ENCODE measurements at places on chromosomes 6 and 20.
A peak's percentile ranks its signal among the peaks of the same experiment; 100 is the strongest.

- DNase-seq: peak; percentile 89
Measured at GRCh38 chr6:133568970-133569889, 319.7 kb upstream of the TCF21 start.

DNA sequence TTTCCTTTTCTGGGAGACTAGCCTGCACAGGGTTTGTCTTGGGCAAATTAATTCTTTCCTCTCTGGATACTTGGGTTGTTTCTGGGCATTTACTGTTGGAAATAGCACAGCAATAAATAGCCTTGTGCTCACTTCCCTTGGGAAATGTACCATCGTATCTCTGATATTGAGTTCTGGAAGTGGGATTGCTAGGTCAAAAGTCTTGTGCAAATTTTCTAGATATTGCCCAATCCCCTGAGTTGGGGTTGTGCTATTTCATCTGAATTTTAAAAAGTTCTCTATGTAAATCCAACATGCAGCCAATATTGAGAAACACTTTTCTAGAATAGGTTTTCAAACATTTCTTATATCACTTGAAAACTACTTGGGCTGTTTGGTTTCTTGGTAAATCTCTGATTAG, 64.0 kb upstream of the ELOVL5 start:
- no peak for DNase-seq

- peak; percentile 3 for DNase-seq
Measured at GRCh38 chr6:133286765-133287164, 45.6 kb downstream of the EYA4 start.

- no peak for DNase-seq
Measured at GRCh38 chr6:144912474-144912873, 627.3 kb downstream of the UTRN start.

GRCh38 chr20:57577679-57578475, 17.0 kb downstream of the PCK1 start:
- no peak for DNase-seq

DNA sequence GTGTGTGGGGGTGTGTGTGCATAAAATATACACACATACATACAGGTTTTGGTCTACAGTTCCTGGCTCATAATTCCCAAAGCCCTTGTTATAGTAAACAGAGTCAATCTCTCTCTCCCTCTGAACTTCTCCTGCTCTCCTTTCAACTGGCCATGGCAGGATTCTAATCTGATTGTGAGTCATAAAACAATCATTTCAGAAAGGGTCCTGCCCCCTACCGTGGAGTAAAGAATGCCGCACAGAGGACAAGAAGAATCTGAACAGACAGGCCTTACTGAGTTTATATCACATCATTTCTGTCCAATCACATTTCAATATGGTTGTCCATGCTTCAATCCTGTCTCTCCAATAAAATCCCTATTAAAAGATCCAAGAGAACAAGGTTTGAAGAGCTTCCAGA, 416.9 kb downstream of the FRK start:
- DNase-seq: peak; percentile 35

DNA sequence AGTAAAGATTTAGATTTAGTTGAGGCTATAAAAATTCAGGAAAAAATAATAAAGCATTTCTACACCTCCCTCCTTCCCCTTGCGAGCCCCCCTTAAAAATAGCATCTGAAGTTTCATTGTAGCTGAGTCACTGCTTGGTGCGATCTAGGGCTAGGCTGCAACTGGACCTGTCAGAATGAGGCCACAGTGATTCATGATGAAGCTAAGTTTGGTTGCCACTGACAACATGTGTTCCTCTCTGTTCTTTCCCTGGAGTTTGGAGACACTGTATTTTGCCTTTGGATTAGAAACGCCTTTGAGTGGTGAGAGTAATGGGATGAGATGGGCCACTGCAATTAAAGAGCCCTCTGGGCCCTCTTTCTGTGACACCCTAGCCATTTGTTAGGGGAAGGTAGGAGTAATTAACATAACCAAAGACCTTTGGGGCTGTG, 334.1 kb downstream of the NRN1 start:
- no peak for DNase-seq

- no peak for DNase-seq
Measured at GRCh38 chr6:33377171-33377570, 14.5 kb upstream of the KIFC1 start.

DNA sequence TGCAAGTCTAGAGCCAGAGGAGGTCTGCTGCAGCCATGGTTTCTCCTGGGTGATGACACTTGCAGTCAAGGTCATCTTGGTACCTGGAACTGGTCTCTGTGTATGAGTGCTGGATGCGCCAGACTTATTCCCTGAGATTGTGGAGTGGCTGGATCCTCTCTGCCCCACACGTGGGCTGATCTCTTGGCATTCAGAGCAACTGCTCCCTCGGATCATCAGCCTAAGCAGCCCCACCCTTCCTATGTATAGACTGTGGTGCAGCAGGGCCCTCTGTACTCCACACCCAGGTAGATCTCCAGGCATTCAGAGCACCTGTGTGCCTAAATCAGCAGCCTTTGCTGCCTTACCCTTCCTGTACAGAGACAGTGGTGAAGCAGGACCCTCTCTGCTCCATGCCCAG, 12.1 kb upstream of the CST4 start:
- DNase-seq: no peak

- DNase-seq: no peak
Measured at GRCh38 chr20:35772563-35773058, 796 bp downstream of the PHF20 start.

DNA sequence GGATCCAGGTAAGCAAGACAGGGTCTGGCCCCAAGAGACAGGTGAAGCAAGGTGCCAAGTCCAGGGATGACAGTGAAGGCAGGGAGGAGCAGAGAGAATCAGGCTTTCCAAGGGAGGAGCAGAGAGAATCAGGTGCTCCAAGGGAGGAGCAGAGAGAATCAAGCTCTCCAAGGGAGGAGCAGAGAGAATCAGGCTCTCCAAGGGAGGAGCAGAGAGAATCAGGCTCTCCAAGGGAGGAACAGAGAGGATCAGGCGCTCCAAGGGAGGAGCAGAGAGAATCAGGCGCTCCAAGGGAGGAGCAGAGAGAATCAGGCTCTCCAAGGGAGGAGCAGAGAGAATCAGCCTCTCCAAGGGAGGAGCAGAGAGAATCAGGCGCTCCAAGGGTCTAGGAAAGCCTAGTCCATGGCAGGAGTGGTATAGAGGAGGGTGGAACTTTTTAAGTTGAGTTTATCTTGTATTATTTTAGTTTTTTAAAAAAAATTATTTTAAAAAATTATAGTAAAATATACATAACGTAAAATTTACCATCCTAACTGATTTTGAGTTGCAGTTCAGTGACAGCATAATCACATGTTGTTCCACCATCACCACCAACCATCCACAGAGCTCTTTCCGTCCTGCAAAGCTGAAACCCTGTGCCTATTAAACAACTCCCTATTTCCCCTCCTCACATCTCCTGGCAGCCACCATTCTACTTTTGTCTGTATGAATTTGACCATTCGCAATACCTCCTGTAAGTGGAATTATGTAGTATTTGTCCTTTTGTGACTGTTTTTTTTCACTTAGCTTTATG, 64.1 kb downstream of the SASH1 start:
- DNase-seq: no peak

DNA sequence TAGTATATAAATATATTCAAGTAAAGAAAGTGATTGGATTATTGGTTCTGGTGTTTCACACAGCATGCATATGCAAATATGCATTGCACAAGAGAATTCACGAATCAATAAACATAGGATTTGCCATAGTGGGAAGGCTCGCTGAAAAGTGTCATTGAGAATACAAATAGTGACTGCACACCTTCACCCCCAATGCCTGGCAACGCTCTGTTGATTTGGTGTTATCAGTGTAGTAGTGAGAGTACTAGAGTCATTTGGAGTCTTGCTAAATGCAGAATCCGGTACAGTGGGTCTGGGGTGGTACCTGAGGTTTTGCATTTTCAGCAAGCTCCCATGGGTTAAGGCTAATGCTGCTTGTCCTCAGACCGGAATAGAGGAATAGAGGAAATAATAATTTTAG, 49.7 kb upstream of the NAA20 start:
- no peak for DNase-seq

- DNase-seq: no peak
Measured at GRCh38 chr6:71588490-71588889, 297.9 kb upstream of the RIMS1 start.

GRCh38 chr6:137717074-137718073, 149.7 kb upstream of the TNFAIP3 start:
- peak; percentile 89 for DNase-seq

DNA sequence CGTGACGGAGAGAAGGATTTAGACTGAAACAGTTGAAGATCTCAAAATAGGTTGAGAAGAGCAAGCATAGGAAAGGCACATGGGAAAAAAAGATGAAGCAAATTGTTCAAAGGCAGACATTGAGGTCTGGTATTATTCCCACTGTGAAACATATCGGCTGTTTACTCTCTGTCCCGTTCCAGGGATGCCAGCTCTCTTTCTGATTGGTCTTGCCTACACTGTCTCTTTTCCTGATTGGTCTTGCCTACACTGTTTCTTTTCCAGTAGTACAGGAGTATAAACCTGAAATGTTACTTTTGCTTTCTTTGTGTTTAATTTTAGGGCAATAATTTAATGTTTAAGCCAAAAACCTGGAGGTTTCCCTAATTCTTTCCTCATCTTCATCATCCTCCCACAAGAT, 226.5 kb upstream of the MCHR2 start:
- DNase-seq: no peak

- DNase-seq: peak; percentile 89
Measured at GRCh38 chr6:159726255-159726917, 920 bp upstream of the WTAP start.

DNA sequence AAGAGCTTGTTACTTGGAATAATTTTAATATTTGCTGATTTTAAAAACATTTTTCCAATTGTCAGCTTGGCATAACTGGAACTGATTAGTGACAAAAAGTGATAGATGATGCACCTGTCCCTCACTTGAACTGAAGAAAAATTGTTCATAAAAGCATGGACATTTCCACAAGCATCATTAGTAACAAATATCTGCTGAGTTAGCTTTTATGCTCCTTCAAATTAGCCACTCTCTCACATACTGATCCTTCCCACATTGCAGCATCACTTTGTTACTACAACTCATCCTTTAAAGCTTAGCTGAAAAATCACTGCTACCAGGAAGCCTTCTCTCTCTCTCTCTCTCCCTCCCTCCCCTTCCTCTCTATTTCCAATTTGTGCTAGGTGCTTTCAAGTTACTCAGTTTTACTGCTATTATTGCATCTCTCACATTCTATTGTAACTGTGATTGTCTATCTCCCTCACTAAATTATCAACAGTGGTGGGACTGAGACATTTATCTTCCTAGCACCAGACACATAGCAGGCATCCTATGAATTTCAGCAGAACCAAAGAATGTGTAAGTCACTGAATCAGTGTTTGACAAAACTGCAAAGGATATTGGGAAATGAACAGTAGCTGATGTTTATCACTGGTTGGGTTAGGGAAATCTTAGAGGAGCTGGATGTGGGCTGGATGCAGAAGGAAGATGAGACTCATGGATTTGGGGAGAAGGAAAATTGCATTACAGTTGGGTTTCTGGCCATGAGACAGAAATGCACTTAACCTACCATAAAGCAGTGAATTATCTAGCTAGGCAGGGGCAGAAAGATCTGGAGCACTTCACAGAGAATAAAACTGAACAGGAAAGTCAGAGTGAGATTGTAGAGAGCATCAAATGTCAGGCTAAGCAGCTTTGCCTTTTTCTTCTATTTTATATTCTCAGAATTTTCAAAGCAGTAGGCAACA, 128.4 kb upstream of the PLN start:
- DNase-seq: no peak

- DNase-seq: no peak
Measured at GRCh38 chr20:14673164-14673563, 335.8 kb upstream of the FLRT3 start.

Data from DMS53 (cell line).